ENCODE measurements at places on chromosomes 16 and 17.
A peak's percentile ranks its signal among the peaks of the same experiment; 100 is the strongest.

GRCh38 chr16:4803898-4804762 is 1.7 kb upstream of the ROGDI start:
- no peaks in the 10 kb centered on the region for H3K27me3 ChIP-seq
- no peak overlapping the region for H3K4me3 ChIP-seq
- H3K4me1 ChIP-seq, result peaks cover 47% of the 10 kb centered on the region
- peaks cover 63% of the 10 kb centered on the region for H3K36me3 ChIP-seq
- no peak for ATAC-seq

DNA sequence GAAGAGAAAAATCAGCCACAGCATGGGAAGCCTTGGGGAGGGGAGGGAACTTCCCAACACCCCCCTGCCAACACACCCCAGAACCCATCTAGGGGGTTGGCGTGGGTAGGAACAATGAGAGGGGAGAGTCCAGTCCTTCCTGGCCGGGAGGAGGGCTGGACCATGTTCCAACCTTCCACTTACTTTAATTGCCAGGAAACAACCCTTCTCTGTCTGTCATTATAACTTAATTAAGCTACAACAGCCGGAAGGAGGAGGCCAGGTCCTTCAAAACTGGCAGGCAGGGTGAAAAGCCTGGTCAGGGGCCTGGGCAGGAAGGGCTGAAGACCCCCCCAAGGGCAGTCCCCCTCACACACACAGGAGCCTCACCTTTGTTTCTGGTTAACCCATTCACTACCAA is 447.0 kb downstream of the SOX9 start:
- ATAC-seq, result no peak
- H3K4me3 ChIP-seq, result no peak overlapping the region
- no peaks in the 10 kb centered on the region for H3K36me3 ChIP-seq
- H3K27me3 ChIP-seq, result peaks cover 41% of the 10 kb centered on the region

DNA sequence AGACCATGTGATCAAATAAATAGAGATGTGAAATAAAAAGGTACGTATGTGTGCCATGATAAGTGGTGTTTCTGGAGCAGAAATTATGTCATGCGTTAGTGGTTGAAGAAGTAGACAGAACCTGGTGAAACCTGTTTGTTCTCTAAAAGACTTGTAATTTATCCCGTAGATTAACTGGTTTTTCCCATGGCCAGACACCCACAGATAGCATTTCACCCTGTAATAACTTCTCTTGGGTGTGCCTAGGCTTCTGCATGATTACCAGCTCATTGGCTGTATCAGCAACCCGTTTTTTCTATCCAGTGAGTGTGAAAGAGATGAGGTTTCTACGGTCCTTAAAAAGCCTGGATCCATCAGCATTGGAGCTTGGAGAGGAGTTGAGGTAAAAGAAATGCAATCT is 471.3 kb downstream of the NPIPA7 start:
- no peaks in the 10 kb centered on the region for H3K4me1 ChIP-seq
- H3K4me3 ChIP-seq, result no peak overlapping the region
- no peak for ATAC-seq
- no peaks in the 10 kb centered on the region for H3K36me3 ChIP-seq
- no peaks in the 10 kb centered on the region for H3K27me3 ChIP-seq
- no peak overlapping the region for H3K27ac ChIP-seq

GRCh38 chr17:78789149-78789662 is 7.1 kb upstream of the CYTH1 start:
- no peaks in the 10 kb centered on the region for H3K4me1 ChIP-seq
- H3K4me3 ChIP-seq, result no peak overlapping the region
- ATAC-seq, result peak; percentile 17
- H3K27ac ChIP-seq, result peak overlapping the region; percentile 70

- H3K36me3 ChIP-seq, result no peaks in the 10 kb centered on the region
- ATAC-seq, result no peak
- no peaks in the 10 kb centered on the region for H3K27me3 ChIP-seq
- H3K4me1 ChIP-seq, result no peaks in the 10 kb centered on the region
- no peak overlapping the region for H3K27ac ChIP-seq
These were observed 210.6 kb downstream of the HAPSTR1 start for GRCh38 chr16:9302072-9302471.

DNA sequence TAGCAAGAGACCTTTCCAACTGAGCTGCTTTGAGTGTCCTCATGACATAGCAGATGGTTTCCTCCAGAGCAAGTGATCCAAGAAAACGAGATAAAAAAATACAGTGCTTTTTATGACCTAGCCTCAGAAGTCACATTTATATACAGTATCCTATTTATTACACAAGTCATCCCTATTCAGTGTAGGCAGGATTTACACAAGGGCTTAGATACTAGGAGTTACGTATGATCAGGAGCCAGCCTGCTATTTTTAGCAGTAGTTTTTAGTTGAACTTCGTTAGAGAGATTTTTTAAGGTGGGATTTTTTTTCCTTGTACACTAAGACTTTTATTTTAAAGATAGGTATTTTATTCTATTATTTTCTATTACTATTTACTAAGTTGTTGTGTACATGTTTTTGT is 58.4 kb downstream of the PHKB start:
- H3K4me1 ChIP-seq, result peaks cover 10% of the 10 kb centered on the region
- H3K36me3 ChIP-seq, result peaks cover 41% of the 10 kb centered on the region
- no peaks in the 10 kb centered on the region for H3K27me3 ChIP-seq
- no peak for ATAC-seq
- H3K27ac ChIP-seq, result no peak overlapping the region

- no peaks in the 10 kb centered on the region for H3K36me3 ChIP-seq
- peak; percentile 22 for ATAC-seq
- no peaks in the 10 kb centered on the region for H3K27me3 ChIP-seq
- no peak overlapping the region for H3K4me3 ChIP-seq
- peaks cover 33% of the 10 kb centered on the region for H3K4me1 ChIP-seq
These were observed 189.0 kb downstream of the ZFHX3 start for GRCh38 chr16:72858665-72859493.

DNA sequence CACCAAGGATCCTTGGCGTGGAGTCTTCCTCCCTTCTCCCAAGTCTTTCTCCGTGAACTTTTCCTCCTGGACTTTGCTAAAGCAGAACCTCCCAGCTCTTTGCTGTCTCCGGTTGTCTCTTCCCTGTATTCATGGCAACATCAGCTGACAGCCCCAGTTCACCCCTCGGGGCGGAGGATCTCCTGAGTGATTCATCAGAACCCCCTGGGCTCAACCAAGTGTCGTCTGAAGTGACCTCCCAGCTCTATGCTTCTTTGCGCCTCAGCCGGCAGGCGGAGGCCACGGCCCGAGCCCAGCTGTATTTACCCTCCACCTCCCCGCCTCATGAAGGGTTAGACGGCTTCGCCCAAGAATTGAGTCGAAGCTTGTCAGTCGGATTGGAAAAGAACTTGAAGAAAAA is 943 bp downstream of the CNTROB start:
- H3K27me3 ChIP-seq, result peaks cover 17% of the 10 kb centered on the region
- H3K4me1 ChIP-seq, result no peaks in the 10 kb centered on the region
- H3K4me3 ChIP-seq, result peak overlapping the region; percentile 62
- H3K27ac ChIP-seq, result peak overlapping the region; percentile 87
- H3K36me3 ChIP-seq, result no peaks in the 10 kb centered on the region

DNA sequence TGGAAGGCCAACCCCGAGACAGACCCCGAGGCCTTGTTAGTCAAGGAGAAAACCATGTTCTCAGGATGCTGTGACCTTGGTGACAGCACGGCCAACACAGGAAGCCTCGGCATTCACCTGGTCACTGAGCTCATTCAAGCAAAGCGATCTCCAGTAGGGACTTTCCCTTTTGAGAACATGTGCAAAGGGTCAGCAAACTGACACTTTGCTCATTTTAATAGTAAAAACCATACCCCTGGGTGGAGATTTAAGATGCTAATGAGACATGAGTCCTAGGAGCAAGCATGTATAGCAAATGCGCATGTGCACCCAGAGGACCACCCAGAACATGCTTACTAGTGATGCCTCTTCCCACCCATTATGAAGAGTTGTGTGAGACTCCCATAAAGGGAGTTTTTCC is 5.7 kb upstream of the SULT1A2 start:
- H3K4me3 ChIP-seq, result no peak overlapping the region
- H3K27me3 ChIP-seq, result peaks cover 14% of the 10 kb centered on the region
- no peaks in the 10 kb centered on the region for H3K4me1 ChIP-seq
- no peak for ATAC-seq

DNA sequence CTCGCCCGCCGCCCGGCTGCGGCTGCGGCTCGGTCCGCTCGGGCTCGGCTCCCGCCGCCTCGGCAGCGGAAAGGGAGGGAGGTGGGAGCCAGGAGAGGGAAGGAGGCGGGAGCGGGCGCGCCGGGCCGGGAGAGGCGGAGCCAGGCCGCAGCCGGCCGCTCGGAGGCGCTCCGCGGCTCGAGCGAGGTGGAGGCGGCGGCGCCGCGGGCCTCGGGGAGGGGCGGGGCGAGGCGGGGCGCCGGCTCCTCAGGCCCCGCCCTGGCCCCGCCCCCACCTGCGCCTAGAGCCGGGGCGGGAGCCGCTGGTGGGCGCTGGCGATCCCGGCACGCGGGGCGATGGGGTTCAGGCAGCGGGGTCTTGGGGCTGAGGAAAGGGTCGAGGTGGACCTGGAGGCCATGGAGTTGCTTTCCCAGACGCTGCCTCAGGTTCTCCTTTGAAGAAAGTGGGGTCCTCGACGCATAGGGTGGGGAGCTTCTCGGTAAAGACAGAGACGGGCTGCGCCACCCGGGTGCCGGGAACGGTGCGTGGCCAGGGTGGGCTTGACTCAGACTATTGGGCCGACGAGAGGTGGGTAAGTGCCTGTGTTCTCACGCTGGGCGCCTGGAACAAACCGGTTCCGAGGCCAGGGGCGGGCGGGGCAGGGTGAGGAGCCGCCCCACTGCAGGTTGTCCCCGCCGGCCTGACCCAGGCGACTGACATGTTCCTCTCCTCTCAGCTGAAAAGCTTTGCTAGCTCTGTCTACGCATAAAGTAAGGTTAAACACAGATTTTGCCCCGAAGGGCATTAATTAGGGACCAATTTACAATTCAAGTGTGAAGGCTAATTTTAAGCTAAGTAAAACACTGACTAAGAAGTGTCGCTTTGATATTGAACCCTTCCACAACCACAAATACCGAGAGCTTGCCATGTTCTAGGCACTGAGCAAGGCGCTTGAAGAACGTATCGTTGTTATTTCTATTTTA is at the start of gene CMTM4:
Gene CMTM4, minus strand, starts transcription at position 75 of the 962 bp plus-strand sequence. CDS start 218 bp downstream, outside the sequence.
- ATAC-seq, result peak; percentile 98
- H3K4me1 ChIP-seq, result peaks cover 8% of the 10 kb centered on the region
- H3K27me3 ChIP-seq, result no peaks in the 10 kb centered on the region
- H3K4me3 ChIP-seq, result peak within 1 kb of the TSS; percentile 86

GRCh38 chr16:58421059-58421458 is 28.8 kb downstream of the GINS3 start:
- no peaks in the 10 kb centered on the region for H3K4me1 ChIP-seq
- ATAC-seq, result no peak
- peaks cover 39% of the 10 kb centered on the region for H3K27me3 ChIP-seq
- H3K4me3 ChIP-seq, result no peak overlapping the region
- H3K27ac ChIP-seq, result no peak overlapping the region

DNA sequence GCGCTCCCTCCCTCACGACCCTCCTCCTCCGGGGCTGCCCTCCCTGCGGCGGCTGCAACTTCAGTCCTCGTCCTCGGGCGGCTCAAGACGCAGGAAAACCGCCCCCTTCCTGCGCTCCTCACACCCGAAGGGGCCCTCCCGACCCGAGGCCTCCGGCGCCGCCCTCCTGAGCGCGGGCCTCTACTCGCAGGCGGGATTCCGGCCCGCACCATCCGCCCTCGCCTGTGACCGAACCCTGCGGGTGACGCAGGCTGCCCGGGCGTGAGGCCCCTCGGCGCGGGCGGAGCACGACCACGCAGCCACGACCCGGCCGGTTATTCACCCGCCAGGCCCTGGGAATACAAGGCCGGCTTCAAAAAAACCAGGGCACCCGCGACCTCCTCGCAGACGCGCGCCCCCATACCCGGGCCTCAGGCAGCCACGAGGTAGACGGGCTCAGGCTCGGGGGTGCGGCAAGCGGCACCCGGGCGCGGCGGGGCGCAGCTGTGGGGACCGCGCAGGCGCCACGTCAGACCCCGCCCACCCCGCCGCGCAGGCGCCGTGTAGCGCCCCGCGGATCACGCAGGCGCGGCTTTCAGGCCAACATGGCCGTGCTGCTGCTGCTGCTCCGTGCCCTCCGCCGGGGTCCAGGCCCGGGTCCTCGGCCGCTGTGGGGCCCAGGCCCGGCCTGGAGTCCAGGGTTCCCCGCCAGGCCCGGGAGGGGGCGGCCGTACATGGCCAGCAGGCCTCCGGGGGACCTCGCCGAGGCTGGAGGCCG is at the start of gene SPG7:
Gene SPG7, plus strand, starts transcription at position 570 of the 757 bp plus-strand sequence. Its CDS starts 15 bp downstream, at position 585.
- H3K4me3 ChIP-seq, result peak within 1 kb of the TSS; percentile 96
- H3K4me1 ChIP-seq, result peaks cover 54% of the 10 kb centered on the region
- no peaks in the 10 kb centered on the region for H3K27me3 ChIP-seq
- H3K27ac ChIP-seq, result peak within 1 kb of the TSS; percentile 70
- ATAC-seq, result peak; percentile 94
- no peaks in the 10 kb centered on the region for H3K36me3 ChIP-seq

DNA sequence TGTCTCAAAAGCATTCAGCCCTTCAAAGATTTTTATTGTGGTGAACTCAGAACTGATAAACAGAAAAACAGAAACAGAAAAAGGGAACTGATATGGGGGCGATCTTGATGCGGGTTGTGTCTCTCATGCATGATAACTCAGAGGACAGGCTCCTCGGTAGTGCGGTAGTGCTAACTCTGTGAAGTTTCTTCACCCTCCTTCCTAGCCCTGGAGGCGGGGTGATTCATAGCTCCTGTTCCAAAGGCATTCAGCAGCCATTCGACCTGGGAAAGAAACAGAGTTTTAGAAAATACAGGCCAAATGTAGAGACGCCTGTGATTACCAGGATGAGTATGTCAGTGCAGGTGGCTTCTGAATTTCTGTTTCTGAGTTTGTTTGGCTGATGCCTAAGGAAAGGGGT is 5.5 kb upstream of the MAF start:
- H3K4me3 ChIP-seq, result no peak overlapping the region
- peaks cover 4% of the 10 kb centered on the region for H3K4me1 ChIP-seq
- no peak overlapping the region for H3K27ac ChIP-seq
- no peaks in the 10 kb centered on the region for H3K36me3 ChIP-seq
- H3K27me3 ChIP-seq, result peaks cover 11% of the 10 kb centered on the region

- no peak overlapping the region for H3K27ac ChIP-seq
- no peaks in the 10 kb centered on the region for H3K36me3 ChIP-seq
- H3K4me3 ChIP-seq, result no peak overlapping the region
- no peaks in the 10 kb centered on the region for H3K4me1 ChIP-seq
These were observed 7.7 kb downstream of the GINS3 start for GRCh38 chr16:58399718-58400633.

DNA sequence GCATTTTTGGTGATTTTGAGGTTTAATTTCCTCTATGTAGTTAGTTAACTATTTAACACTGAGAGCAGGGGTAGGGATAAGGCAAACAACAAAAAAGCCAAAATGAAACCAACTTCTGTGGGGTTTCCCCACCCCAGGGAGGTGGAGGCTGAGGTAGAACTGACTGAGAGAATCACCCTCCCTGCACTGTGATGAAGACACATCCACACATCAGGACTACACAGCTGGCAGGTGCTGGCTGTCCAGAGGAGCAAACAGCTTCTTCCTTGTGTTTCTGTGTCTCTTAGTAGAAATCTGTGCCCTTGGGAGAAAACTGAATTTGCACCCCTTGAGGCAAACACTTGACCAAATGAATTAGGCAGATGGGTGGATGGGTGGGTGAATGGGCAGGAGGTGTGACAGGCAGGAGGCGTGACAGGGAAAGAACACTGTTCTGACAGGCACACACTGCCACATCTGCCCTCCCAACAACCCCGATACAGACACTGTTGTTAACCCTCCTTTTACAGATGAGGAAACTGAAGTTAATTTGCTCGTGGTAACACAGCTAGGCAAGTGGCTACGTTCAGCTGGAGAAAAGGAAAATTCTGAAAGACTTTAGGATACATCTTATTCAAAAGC is 62.9 kb upstream of the AMZ2 start:
- H3K4me3 ChIP-seq, result no peak overlapping the region
- H3K27ac ChIP-seq, result no peak overlapping the region
- no peak for ATAC-seq
- H3K36me3 ChIP-seq, result no peaks in the 10 kb centered on the region

- H3K27ac ChIP-seq, result no peak overlapping the region
- no peaks in the 10 kb centered on the region for H3K36me3 ChIP-seq
- no peaks in the 10 kb centered on the region for H3K4me1 ChIP-seq
- no peak overlapping the region for H3K4me3 ChIP-seq
These were observed 195.5 kb downstream of the RAB11FIP4 start for GRCh38 chr17:31586946-31587345.
